ENCODE measurements at places on chromosomes 6 and 20.

GRCh38 chr6:144265390-144265789 lies 19.7 kb upstream of the UTRN start:
- DNase-seq, result no peak

DNA sequence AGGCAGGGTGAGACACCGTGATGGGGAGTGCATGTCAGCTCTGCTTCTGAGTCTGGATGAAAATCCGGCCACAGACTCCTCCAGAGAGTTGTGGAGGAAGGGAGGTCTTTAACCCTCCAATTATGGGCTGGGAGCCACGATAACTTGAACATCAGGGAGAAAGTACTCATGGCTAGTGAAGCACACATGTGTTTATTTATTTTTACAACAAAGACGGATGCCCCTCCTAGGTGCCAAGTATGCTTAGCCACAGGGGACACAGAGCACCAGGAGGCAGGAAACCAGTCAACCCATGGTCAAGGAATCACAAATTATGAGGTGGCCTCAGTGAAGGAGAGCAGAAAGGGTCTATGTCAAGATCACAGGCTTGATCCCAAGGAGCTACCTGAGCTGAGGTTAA lies 54.1 kb downstream of the ZNF217 start:
- DNase-seq, result no peak

- no peak for DNase-seq
These were observed 194.0 kb downstream of the GMPR start for GRCh38 chr6:16432075-16433032.

GRCh38 chr6:8434727-8435092 lies 635 bp downstream of the SLC35B3 start:
- no peak for DNase-seq

- no peak for DNase-seq
These were observed 580.7 kb upstream of the GJE1 start for GRCh38 chr6:141552031-141552430.

All from mucosa of descending colon (tissue), 3 donors.